ENCODE measurements at places on chromosomes 6 and 20.

DNA sequence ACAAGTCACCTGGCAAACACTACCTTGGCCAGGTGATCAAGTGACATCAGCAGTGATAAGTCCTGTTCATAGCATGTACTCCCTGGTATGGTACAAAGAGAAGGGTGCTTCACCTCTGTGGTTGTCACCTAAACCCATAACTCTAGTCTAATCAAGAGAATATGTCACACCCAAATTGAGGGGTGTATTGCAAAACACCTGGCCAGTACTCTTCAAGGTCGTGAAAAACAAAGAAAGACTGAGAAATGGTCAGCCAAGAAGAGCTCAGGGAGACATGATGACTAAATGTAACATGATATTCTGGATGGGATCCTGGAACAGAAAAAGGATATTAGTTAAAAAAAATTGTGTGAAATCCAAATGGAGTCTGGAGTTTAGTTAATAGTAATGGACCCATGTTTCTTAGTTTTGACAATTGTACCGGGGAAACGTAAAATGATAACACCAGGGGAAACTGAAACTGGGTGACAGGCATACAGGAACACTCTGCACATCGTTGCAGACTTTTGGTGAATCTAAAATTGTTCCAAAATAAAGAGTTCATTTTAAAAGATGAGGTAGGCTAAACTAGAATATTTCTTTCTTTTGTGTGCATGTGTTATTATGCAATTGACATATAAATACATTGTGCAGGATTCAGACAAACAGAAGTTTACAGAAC is 262.0 kb downstream of the CDC5L start:
- H3K27me3 ChIP-seq = no peaks in the 10 kb centered on the region
- H3K27ac ChIP-seq = peak overlapping the region; percentile 47
- H3K4me1 ChIP-seq = peaks cover 17% of the 10 kb centered on the region
- H3K4me3 ChIP-seq = no peak overlapping the region
- no peak for DNase-seq
- H3K36me3 ChIP-seq = no peaks in the 10 kb centered on the region

DNA sequence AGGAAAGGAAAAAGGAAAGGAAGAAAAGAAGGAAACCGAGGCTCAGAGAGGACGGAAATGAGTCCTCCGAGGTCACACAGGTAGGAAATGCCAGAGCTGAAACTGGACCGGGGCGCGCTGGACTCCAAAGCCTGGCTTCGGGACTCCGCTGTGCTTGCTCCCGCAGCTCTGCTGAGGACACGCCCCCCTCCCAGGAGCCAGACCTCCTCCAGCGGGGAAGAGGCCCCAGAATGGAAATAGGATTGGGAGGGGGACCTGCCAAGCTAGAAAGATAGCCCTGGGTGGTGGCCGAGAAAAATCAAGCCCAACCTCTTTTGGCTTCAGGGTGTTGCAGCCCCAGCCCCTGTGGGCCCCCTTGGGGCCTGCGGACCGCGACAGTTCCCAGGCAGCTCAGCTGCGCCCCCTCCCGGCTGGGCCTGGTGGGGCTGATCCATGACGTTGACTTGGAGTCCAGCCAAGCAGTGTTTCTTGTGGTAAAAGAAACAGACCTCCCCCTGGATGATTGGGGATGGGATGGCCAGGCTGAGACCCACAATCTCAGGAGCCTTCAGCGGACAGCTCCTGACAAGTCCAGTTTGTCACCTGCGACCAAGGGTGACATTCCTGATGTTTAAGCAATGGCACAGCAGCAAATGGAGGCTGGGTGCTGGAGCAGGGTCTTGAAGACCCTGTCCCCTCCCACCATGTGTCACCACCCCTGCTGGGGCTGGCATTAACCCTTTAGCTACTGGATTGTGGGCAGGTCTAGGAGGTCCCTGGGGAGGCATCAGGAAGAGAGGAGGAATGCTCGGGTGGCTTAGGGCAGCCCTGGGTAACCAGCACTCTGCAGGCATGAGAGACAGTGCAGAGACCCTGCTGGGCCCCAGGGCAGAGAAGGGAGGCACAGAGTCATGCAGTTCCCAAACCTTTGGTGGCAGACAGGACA is 55.4 kb downstream of the RIPOR3 start:
- no peaks in the 10 kb centered on the region for H3K36me3 ChIP-seq
- no peaks in the 10 kb centered on the region for H3K4me1 ChIP-seq
- H3K27ac ChIP-seq = no peak overlapping the region
- peaks cover 3% of the 10 kb centered on the region for H3K27me3 ChIP-seq
- no peak overlapping the region for H3K4me3 ChIP-seq

GRCh38 chr6:7624796-7625710 is 35.1 kb downstream of the SNRNP48 start:
- H3K27me3 ChIP-seq = peaks cover 12% of the 10 kb centered on the region
- no peak overlapping the region for H3K4me3 ChIP-seq
- DNase-seq = no peak
- no peak overlapping the region for H3K27ac ChIP-seq
- H3K4me1 ChIP-seq = no peaks in the 10 kb centered on the region

GRCh38 chr20:38126932-38127621 is 38.0 kb downstream of the TGM2 start:
- DNase-seq = no peak
- no peak overlapping the region for H3K4me3 ChIP-seq
- H3K36me3 ChIP-seq = no peaks in the 10 kb centered on the region
- peaks cover 5% of the 10 kb centered on the region for H3K4me1 ChIP-seq

- no peaks in the 10 kb centered on the region for H3K4me1 ChIP-seq
- H3K4me3 ChIP-seq = no peak overlapping the region
- H3K36me3 ChIP-seq = no peaks in the 10 kb centered on the region
These were observed 252.7 kb downstream of the DHX35 start for GRCh38 chr20:39214828-39215227.

DNA sequence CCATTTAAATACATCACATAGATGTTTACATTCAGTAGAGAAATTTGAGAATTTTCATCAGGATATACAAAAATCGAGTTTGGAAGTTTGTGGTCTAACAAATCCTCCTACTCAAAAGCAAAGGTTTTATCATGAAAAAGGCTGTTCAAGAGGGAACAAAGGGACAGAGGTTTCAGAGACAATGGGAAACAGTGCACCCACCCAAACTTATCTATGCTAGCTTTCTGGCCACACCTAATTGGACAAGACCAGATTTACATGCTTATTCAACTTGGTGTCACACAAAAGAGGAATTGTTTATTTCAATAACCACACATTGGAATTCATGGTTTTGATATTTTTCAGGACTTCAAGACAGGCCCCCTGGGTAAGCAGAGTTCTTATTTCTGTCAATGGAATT is 28.4 kb upstream of the RSPO3 start:
- no peaks in the 10 kb centered on the region for H3K27me3 ChIP-seq
- no peaks in the 10 kb centered on the region for H3K36me3 ChIP-seq
- DNase-seq = no peak
- no peaks in the 10 kb centered on the region for H3K4me1 ChIP-seq
- H3K27ac ChIP-seq = no peak overlapping the region

- H3K4me3 ChIP-seq = no peak overlapping the region
- no peaks in the 10 kb centered on the region for H3K27me3 ChIP-seq
- H3K27ac ChIP-seq = no peak overlapping the region
- H3K36me3 ChIP-seq = no peaks in the 10 kb centered on the region
- no peaks in the 10 kb centered on the region for H3K4me1 ChIP-seq
- DNase-seq = no peak
These were observed 111.6 kb downstream of the TINAG start for GRCh38 chr6:54419885-54420284.

DNA sequence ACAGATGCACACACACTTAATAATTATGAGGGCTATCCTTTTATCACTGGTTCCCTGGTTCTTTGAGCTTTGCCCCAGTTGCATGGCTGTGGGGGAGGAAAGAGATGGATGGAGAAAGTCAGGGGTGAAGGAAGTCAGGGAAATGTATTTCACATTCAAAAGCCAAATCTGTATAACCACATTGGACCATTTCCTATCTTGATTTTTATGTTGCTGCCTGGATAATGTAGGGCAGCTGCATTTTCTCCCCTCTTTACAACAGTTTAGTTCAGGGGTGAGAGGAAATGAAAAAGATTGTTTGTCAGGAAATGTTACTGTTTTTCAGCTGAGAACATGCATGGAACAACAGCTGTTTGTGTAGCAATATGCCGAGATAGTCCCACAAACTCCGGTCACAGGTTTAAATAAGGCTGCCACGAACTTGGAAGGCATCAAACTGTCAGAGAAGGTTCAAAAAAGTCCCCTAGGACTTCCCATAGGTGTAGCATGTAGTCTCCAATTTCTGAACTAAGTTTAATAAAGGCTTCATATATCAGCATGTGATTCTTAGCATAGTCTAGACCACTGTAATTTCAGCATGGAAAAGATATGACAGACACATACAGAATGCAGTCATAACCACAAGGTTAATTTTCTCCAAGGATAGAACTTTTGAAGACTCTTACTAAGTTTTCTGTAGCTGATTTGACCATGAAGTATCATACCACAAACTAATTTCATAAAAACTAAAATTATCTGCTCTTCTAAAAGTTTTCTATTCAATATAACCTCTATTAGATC is 82.1 kb upstream of the COL21A1 start:
- peaks cover 1% of the 10 kb centered on the region for H3K27me3 ChIP-seq
- H3K4me1 ChIP-seq = no peaks in the 10 kb centered on the region
- H3K27ac ChIP-seq = no peak overlapping the region
- DNase-seq = no peak
- no peak overlapping the region for H3K4me3 ChIP-seq

GRCh38 chr6:137571854-137572253 is 77.7 kb upstream of the OLIG3 start:
- no peak overlapping the region for H3K27ac ChIP-seq
- H3K36me3 ChIP-seq = no peaks in the 10 kb centered on the region
- DNase-seq = peak; percentile 78
- peaks cover 3% of the 10 kb centered on the region for H3K27me3 ChIP-seq
- H3K4me1 ChIP-seq = no peaks in the 10 kb centered on the region

- peak; percentile 9 for DNase-seq
- no peak overlapping the region for H3K27ac ChIP-seq
These were observed 2.6 kb downstream of the EPHA7 start for GRCh38 chr6:93416571-93417420.

- no peaks in the 10 kb centered on the region for H3K27me3 ChIP-seq
- H3K4me1 ChIP-seq = peaks cover 40% of the 10 kb centered on the region
- no peaks in the 10 kb centered on the region for H3K36me3 ChIP-seq
- no peak for DNase-seq
- no peak overlapping the region for H3K27ac ChIP-seq
These were observed 39.7 kb downstream of the TAF4 start for GRCh38 chr20:62025832-62026563.

- peaks cover 26% of the 10 kb centered on the region for H3K4me1 ChIP-seq
- no peaks in the 10 kb centered on the region for H3K27me3 ChIP-seq
These were observed 34.3 kb downstream of the CTNNBL1 start for GRCh38 chr20:37727957-37728634.

Data from activated CD4-positive, alpha-beta memory T cell treated with anti-CD3 and anti-CD28 coated beads for 36 hours (primary cell).